ENCODE measurements at places on chromosomes 4 and X. TPM values are rescaled to one million over a fixed set of nuclear protein-coding genes. Genes with fewer than 3 reads are reported as not detected.

Gene CFI
- total RNA-seq = 52.0 TPM

Gene SLC49A3
- 2.1 TPM for total RNA-seq

Gene MAGEA8
- not detected for total RNA-seq

Gene UBQLN2
- total RNA-seq = 24.5 TPM

Measured in urinary bladder (tissue), 4 donors.